ENCODE measurements at places on chromosomes 5 and 9. TPM values are rescaled to one million over a fixed set of nuclear protein-coding genes. Genes with fewer than 3 reads are reported as not detected.
A peak's percentile ranks its signal among the peaks of the same experiment; 100 is the strongest.

Gene TMEM215
- polyA plus RNA-seq = not detected

Gene PCDHGA2
- 0.27 TPM for polyA plus RNA-seq

Gene MOB3B
- 1.8 TPM for polyA plus RNA-seq

DNA sequence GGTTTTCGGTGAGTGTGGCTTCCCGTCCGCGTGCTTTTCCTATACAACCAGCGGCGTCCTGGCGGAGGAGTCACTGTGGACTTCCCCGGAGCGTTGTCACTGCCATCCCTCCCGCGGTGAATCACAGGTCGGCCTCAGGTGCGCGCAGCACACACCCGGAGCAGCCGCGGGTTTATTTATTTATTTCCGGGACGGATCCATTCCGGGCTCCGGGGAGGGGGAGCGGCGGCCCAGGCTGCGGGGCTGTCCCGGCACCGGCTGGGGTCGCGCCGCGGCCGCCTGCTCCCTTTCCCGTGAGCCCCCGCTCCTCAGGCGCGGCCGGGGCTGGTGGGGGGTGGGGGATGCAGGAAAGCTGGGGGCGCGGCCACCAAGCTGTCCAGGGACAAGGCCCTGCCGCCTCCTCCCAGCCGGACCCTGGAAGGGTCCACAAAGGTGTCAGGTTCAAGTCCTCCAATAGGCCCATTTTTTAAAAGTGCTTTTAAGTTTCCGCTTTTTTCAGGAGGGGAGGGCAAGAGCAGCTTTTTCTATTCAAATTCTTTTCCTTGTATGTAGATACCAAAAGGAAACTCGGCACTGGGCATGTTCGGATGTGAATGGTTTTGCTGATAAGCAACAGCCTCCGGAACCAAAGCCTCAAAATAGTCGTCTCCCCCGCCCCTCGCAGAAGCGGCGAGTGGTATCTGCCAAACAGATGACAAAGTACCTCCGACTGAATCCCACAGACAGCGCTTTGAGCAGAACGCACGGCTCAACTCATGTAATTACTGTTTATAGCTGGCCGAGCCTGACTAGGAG is 192.5 kb downstream of the CD180 start:
- DNase-seq = peak; percentile 92

DNA sequence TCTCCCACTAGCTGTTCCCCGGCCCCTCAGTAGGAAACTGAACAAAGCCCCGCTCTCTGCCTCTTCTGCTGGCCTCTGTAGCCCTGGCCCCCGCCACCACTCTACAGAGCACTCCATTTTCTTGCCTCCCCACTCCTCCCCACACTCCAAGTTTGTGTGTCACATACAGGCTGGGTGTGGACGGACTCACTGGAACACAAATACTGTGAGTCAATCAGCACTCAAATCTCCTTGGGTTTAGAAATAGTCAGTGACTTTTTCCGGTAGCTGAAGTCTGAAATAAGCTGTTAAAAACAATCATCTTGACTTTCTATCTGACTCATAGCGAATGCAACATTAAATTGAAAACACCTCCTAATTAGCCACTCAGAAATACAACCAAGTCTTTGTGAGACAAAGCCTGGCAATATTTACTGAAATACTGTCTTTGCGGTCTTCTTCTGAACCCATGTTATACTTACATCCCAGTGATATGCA is 122.5 kb downstream of the LHFPL2 start:
- DNase-seq = no peak

DNA sequence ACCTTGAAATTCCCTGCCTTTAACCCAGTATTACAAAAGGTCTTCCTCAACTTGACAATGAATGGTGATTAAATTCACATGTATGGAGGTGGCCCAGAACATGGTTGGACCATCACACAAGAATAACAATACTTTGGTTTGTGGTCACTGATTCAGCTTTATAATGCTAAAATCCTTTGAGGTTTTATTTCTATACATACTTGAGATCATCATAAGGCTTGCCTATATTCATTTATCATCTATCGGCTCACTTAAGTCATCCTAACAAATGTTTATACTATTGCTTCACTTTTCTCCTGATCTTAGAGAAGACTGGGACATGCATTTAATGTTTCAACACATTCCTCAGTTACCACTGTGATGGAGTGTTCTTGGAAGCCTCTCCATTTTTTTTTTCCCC is 191.3 kb downstream of the DMAC1 start:
- no peak for DNase-seq

DNA sequence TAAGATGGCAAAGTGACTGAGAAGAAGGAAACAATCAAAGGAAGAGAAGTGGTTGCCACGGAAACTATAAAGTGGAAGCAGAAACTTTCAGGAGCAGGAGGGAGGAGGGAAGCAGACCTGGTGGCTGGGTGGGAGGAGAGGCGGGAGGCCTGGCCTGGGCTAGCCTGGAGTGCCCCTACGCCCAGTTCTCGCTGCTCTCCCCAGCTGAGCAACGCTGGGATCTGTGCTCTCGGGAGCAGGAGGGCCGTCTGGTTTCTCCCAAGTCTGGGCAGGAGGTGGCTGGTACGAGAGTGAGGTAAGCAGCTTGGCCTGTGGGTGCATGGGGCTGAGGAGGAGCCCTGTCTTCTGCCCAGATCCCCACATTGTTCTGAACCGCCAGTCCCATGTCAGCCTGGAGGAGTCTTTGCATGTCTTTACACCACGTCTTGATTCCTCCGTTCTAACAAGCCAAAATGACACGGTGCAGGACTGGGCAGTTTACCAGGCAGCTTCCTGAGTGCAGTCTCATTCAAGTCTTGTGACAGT is 15.0 kb upstream of the DAB2IP start:
- no peak for DNase-seq

- peak; percentile 69 for DNase-seq
These were observed 219.1 kb downstream of the NDUFS4 start for GRCh38 chr5:53779541-53779981.

GRCh38 chr5:23530571-23530970 is 23.2 kb downstream of the PRDM9 start:
- no peak for DNase-seq

DNA sequence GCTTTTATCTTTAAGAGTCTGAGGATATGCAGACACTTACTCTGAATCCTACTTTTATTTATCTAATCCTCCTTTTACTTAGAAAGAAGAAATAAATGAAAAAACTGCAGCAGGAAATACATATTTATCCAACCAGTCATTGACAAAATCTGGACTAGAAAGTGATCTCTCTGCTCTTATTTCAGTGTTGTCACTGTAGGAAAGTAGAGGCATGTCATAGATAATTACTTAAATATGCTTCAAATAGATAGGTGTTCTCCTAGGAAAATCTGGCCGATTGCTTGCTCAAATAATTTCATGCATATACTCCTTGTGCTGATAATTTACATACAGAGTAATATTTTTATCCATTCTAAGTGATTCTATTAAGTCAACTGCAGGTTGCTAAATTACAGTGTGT is 2001.9 kb upstream of the C9orf72 start:
- no peak for DNase-seq

Gene PCDHB4
- polyA plus RNA-seq = 1.8 TPM

- no peak for DNase-seq
These were observed 203.7 kb downstream of the SH3GL2 start for GRCh38 chr9:17782430-17783149.

GRCh38 chr5:74670396-74671038 is 14.5 kb upstream of the HEXB start:
- no peak for DNase-seq

DNA sequence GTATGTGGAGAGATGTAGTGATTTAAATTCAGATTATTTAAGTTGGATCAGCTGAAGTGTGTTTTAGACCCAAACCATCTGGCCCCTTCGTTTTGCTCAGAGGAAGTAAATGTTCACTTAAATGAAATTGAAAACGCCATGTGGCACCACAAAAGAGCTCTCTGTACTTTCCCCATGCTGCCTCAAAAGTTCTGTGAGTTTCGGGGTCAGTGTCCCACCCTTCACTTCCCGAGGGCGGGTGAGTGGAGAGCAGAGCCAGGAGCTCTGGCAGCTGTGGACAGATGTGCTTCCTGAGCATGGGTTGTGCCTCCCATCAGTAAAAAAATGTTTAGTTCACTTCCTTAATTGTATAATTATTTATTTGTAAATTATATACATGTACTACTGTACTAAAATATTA is 48.4 kb downstream of the PSD2 start:
- DNase-seq = no peak

DNA sequence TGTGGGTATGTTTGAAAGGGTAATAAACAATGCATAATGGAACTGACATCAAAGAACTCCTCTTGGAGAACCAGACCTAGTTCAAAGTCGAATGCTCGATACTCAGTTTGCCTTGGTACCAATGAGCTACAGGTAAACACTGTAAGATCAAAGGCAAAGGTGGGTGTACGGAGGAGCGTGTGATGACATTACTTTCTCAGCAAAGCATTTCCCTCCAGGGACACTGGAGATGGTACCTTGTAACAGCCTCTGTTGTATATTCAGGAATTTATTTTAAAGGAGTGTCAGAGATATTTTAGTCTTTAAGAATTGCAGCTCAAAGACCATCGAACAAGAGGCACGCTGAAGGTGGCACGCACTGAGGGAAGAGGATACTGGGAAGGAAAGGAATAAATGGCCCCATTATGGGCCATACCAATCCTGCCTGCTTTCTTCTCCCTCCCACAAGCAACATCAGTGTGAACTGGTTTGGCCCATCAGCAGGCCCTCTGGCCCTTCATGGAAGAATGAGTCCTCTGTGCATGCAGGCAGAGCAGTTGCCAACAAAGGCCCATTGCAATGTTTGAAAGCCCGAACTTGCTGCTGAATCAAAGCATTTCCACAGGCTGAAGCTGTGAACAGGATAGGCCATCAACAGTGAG is 410.2 kb downstream of the ACTL7B start:
- DNase-seq = no peak

GRCh38 chr5:75037106-75037505 is 15.3 kb downstream of the GCNT4 start:
- DNase-seq = no peak

Gene ZFAND5
- 246 TPM for polyA plus RNA-seq

Gene FAM219A
- 14.7 TPM for polyA plus RNA-seq

- no peak for DNase-seq
These were observed 134.5 kb downstream of the PALM2AKAP2 start for GRCh38 chr9:109914280-109915027.

DNA sequence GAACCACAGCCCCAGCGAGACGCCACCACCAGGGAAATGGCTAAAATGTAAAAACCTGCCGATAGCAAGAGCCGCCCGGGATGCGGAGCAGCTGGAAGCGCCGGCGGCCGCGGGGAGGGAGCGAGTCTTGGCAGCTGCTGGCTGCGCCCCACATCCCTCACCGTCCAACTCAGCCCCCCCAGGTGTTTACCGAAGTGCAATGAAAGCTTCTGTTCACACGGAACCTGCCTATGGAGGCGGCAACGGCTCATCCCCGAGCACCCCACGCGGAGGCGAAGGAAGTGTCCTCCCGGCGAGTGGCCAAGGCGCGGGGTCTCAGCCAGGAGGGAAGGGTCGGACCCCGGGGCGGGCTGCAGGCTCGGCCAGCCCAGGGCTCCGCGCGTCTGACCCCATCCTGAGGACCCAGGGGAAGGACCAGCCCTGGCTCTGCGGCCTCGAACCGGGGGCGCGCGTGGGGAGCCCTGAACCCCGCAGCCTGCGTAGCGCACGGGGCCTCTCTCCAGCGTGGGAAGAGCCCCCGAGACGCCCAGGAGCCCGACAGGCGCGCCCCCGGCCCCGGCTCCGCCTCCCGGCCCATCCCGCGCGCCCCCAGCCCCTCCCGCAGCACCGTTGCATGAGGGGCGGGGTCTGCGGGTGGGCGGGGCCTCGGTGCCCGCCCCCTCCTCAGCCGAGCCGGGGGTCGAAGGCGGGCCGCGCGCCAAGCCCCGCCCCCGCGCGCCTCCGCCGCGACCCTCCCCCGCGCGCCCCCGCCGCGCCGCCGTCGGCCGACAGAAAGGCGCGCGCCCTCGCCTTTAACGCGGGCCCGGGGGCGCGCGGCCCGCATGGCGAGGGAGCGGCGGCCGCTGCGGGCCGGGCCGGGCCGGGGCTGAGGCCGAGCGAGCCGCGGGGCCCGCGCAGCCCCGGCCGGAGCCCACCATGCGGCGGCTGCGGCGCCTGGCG is at the start of gene DIPK1B:
TSS of gene DIPK1B (plus strand) at position 822 of the 939 bp plus-strand sequence. CDS start at position 916, 94 bp downstream.
- no peak for DNase-seq

GRCh38 chr5:92320446-92320845 is 937.3 kb upstream of the ARRDC3 start:
- no peak for DNase-seq

Gene TYRP1
- polyA plus RNA-seq = not detected

GRCh38 chr5:132215329-132215728 is 12.3 kb downstream of the P4HA2 start:
- peak; percentile 93 for DNase-seq

Gene FCN2
- polyA plus RNA-seq = 21.6 TPM

Gene PTGDS
- 23.8 TPM for polyA plus RNA-seq

DNA sequence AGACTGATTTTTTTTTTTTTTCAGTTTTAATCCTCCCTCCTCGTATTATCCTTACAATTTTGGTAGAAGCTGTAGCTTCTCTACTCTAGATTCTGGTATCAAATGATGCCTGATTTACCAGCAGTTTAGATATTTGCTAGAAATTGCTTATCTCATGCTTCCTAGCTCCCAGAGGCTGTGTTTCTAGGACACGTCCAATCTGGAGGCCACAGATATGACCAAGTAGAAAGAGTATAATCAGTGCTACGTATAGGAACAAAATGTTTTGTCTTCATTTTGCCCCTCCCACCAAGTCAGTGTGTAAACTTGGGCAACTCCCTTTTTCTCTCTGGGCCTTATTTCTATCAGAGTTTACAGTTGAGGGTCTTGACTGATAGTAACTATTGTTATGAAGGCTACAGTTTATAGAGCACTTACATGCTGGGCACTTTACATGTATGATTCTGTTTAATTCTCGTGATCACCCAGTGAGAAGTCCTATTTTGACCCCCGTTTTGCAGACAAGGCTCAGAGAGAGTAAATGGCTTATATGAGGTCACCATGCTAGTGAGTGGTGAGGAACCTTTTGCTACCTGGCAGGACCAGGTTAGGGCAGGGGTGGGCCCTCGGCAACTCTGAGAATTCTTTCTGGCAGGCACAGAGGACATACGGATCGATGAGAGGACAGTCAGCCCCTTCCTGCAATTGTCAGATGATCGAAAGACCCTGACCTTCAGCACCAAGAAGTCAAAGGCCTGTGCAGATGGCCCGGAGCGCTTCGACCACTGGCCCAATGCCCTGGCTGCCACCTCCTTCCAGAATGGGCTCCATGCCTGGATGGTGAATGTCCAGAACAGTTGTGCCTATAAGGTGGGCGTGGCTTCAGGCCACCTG is 7.6 kb downstream of the HDHD3 start:
- no peak for DNase-seq

Measured in adrenal gland (tissue), 19 donors.